Placental epithelial cell (primary cell): ENCODE measurements at places on chromosomes 1 and 21. TPM values are rescaled to one million over a fixed set of nuclear protein-coding genes. Genes with fewer than 3 reads are reported as not detected.

Gene GPX7
- total RNA-seq: 91.3 and 194 TPM in 2 replicates

Gene FOXD2
- total RNA-seq: under 0.01 TPM in 1 of 2 replicates, not detected in the other

Gene FCER1G
- 0.39 and 0.65 TPM in 2 replicates for total RNA-seq

Gene ARHGEF16
- total RNA-seq: 0.39 and 4.1 TPM in 2 replicates

Gene RBM8A
- 46.7 and 84.0 TPM in 2 replicates for total RNA-seq

Gene PRR9
- total RNA-seq: 6.4 TPM in 1 of 2 replicates, not detected in the other
